OCI-LY7 (cell line): ENCODE measurements at places on chromosomes 12 and 14.

DNA sequence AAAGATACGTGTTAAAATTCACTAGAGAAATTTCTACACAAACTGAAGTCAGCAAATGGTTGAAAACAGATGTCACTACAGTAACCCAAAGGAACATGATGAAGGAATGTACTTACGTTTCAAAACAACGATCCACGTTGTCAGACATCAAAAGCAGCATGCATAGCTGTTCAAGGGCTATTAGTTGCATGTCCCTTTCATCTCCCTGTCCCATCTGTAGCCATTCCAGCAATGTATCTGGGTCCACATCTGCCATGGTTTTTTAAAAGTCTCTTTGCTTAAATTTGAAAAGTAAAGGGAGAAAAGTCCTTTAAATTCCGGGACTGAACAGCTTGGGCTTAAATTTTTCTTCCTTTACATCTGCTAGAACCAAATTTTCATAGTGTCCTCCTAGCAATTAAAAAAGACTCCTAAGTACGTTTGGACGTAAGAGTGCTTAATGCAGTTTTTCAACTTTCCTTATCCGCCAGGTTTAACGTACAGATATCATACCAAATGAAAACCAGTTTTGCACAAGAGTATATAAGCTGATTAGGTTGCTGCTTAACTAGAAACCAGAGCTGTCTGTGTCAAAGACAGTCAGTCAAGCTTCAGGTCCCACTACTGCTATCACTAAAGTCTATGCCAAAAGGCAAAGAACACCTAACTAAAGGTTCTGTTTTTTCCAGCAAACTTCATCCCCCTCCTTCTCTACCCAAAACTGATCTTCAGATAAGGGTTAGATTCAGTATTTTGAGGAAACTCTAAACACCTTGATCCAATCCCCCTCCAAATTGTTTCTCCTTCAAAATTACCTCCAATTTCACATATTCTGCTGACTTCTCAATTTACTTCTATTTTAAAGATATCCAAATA lies 1.7 kb downstream of the HECTD1 start:
- peak; percentile 46 for DNase-seq

GRCh38 chr12:113867258-113867657 lies 98.9 kb downstream of the RBM19 start:
- DNase-seq: no peak

GRCh38 chr12:76549131-76549530 lies 10.4 kb downstream of the OSBPL8 start:
- DNase-seq: no peak

DNA sequence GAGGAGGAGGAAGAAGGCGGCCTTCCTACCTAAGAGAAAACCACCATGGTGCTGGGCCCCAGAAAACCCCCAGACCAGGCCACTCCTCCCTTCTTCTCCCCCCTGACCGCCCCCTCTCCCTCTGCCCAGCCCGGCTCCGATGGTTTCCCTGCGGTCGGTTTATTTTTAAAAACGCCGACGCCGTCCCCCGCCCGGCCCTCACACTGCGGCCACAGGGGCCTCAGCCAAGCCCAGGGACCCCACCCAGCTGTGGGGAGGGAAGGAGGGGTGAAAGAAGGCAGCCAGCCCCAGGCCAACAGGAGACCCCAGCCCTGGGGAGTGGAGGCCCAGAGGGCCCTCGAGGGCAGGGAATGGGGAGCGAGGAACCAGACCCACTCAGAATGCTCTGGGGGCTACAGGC lies 3.4 kb downstream of the SP7 start:
- DNase-seq: no peak

DNA sequence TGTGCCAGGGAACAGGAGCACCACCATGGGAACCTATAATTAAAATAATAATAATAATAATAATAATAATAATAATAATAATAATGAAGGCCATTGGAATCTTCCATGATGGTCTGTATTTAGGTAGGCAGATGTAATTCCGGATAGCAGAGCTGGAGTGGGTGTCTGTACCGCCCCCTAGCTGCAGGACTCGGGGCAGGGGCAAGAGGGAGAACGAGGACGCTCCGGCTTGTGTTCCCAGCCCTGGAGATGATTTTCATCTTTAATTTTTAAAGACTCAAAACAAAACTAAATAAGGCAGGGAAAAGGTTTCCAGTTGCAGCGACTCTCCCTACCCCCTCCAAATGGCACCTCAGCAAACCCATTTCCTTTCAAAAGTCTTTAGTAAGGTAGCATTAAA lies 501.1 kb downstream of the VRK1 start:
- no peak for DNase-seq

DNA sequence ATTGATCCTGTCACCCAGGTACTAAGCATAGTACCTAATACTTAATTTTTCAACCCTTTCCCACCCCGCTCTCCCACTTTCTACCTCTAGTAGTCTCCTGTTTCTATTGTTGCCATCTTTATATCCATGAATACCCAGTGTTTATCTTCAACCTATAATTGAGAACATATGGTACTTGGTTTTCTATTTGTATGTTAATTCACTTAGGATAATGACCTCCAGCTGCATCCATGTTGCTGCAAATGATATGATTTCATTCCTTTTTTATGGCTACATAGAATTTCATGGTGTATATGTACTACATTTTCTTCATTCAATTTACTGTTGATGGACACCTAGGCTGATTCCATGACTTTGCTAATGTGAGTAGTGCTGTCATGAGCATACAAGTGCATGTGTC lies 547.3 kb upstream of the NOVA1 start:
- DNase-seq: no peak

DNA sequence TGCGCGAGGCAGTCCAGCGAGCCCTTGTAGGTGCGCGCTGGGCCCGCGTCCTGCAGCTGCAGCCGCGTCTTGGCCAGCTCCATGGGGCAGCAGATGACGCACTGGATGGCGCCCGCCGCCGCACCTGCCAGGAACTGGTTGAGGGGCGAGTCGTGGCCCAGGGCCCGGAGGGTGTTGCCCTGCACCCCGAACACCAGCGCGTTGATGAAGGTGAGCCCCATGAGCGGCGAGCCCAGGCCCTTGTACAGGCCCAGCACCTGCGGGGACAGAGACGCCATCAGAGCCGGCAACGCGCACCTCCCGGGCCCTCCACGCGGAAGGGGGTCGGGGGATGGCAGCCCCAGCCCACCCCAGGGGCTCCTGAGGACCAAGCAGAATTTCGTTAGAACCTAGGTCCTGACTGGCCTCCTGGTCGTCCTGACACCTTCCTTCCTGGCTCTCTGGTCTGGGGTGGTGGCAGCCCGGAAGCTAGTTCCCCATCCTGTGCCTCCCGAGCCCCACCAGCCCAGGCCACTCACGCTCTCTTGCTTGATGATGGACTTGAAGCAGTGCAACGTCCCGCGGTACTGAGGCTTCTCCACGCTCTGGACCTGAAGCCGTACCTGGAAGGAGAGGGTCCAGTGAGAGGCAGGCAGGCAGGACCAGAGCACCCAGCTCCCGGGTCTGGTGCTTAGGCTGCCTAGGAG lies 13.3 kb downstream of the SLC25A29 start:
- DNase-seq: no peak

- no peak for DNase-seq
Observed at GRCh38 chr12:14772946-14773345, 30.3 kb downstream of the WBP11 start.
